ENCODE measurements at places on chromosomes 2 and 18.

DNA sequence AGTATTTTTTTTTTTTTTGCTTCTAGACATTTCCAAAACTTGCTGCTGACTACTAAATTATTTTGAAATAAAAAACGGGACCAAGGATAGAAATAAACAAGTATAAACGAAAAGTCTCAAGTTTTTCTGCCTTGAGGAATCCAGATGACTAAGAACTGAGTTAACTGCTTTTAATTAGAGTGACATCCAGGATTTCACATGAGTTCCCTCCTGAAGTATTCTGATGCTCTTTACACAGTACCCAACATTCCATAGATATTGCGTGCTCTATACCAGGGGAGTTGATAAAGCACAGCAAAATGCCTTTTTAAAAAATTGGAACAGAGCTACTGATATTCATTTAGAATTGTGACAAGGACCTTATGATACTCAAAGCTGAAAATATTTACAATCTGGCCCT is 618.0 kb downstream of the CCDC85A start:
- DNase-seq: no peak

- DNase-seq: no peak
These were observed 352.0 kb downstream of the THSD7B start for GRCh38 chr2:137117385-137117784.

- DNase-seq: no peak
These were observed 138.6 kb downstream of the NFATC1 start for GRCh38 chr18:79534356-79534755.

GRCh38 chr2:7997279-7997678 is 684.6 kb upstream of the ID2 start:
- DNase-seq: no peak

DNA sequence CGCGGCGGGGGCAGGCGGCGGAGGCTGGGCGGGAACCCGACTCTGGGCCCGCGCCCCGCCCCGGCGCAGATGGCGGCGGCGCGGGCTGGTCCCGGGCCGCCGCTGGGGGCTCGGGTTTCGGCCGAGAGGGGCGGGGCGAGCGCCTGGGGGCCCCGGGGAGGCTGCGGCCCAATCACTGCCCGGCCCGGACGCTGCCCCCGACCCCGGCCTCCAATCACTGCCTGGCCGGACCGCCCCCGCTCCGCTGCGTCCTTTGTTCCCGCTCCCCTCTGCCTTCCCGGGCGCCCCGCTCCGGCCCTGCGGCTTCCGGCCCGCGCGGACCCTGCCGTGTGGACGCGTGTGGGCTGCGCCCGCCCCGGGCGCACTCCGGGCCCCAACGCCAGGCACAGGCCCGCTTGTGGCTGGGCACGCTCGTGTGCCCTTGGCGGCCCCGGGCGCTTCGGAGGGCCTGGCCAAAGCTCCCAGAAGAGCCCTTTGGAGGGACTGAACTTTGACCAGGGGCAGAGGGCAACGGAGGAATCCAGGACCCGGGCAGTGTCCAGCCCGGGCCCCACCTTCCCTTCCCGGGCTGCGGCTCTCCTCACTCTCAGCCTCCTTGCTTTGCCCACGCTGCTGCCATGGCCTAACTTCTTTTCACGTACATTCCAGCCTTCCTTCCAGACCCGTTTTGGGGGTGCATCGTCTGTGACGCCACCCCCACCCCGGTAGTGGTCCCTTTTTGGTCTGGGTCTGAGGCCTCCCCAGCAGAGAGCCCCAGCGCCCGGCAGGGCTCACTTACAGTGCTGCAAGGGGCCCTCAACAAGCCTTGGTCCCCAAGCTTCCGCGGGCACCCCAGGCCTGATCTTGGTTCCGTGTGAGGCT is 27.1 kb upstream of the PTMA start:
- DNase-seq: no peak

- DNase-seq: no peak
These were observed 122.1 kb upstream of the STPG4 start for GRCh38 chr2:47277187-47277586.

GRCh38 chr18:1394966-1395365 is 490.3 kb downstream of the ADCYAP1 start:
- no peak for DNase-seq

DNA sequence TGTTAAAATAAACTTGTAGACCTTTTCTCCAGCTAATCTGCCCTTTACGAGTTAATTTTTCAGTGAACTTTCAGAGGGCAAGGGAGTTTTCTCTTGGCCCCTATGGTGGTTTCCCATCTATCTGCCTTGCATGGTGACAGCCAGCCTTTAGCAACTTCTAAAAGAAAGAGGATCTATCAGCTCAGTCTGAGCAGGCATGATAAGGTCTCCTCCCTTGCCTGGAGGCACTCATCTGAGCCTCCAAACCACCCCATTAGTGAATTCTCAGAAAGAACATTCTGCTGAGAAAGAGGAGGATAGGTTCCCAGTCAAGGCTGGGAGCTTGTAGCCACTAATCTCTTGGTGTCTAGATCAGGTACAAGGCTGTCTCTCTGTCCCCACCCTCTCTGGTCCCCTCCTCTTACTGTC is 10.7 kb upstream of the GYPC start:
- no peak for DNase-seq

DNA sequence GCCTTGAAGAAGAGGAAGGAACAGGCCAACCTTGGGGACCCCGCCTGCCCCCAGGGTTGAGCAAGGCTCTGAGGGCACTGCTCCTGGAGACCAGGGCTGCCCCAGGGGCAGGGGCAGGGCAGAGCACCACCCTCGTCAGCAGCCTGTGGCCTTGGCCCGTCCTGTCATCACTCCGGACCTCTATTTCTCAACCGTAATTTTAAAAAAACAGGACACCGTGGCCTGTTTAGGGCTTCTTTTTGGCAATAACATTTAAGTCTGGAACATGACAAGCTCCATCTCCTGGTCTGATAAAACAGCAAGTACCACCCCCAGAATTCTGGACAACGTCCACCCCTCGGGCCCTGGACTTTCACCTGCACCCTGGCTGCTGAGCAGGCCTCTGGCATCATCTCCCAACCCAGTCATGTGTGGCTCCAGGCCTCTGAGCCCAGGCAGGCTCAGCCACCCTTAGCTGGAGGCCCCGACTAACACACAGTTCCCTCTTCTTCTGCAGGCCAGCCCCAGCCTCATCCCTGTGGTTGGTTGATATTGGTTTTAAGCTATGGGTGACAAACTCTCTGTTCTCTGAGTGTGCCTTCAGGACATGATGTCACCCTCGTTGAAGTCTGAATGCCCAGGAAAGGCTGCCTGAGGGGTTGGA is 22.6 kb upstream of the ID2 start:
- no peak for DNase-seq

DNA sequence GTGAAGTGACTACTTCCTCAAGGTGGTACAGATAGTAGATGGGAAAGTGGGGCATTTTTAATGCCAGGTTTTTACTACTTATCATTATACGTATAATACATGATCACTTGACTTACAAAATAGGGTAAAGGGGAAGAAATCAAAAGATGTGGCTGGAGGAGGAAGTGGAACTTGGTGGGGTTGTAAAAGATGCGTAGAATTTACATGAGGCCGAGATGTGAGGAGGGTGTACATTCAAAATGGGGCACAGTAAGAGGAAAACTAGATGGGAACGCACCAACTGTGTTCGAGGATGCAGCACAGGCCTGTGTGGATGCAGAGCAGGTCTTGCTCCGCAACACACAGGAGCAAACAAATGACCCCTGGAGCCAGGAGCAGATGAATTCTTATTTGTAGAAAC is 403.3 kb downstream of the TXNL1 start:
- no peak for DNase-seq

- DNase-seq: no peak
These were observed 19.4 kb upstream of the ZBTB7C start for GRCh38 chr18:48428475-48429177.

DNA sequence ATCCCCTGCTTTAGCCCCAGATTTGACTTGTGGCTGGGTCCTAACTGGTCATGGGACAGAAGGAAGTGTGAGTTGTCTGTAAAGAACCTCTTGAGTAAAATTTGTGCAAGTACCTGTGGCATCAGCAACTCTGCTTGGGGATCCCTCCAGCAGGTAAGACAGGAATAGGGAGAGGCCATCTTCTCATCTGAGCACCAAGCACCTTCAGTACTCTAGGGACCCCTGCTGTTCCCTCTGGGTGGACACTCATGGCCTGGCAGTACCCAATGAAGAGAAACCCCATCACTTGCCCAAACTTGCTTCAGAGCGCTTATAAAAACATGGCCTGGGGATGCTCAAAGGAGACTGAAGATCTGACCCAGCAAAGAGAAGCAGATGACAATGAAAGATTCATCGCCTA is 297.8 kb downstream of the SP3 start:
- DNase-seq: no peak

GRCh38 chr2:237120916-237121315 is 35.2 kb downstream of the COPS8 start:
- DNase-seq: no peak

DNA sequence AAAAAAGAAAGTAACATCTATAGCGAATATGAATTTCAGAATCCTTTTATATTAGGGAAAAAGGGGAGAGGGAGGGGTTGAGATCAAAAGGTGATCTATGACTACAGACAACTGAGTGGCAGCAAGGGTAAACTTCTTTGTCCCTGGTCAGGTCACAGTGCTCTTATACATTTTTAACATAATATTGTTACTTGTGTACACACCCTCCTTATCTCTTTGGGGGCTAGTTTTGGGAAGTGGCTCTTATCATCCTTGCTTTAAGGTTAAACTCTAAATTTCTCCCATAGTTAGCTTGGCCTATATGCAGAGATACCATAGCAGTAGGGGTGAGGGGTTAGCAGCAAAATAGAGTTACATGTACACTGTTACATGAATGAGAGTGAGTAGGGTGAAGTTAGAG is 31.6 kb upstream of the ATG16L1 start:
- DNase-seq: no peak

GRCh38 chr2:74512744-74513604 is 1.3 kb upstream of the TLX2 start:
- DNase-seq: no peak

GRCh38 chr2:140122001-140122400 is 1341.8 kb upstream of the NXPH2 start:
- no peak for DNase-seq

GRCh38 chr2:142291969-142292368 is 161.2 kb upstream of the LRP1B start:
- no peak for DNase-seq

DNA sequence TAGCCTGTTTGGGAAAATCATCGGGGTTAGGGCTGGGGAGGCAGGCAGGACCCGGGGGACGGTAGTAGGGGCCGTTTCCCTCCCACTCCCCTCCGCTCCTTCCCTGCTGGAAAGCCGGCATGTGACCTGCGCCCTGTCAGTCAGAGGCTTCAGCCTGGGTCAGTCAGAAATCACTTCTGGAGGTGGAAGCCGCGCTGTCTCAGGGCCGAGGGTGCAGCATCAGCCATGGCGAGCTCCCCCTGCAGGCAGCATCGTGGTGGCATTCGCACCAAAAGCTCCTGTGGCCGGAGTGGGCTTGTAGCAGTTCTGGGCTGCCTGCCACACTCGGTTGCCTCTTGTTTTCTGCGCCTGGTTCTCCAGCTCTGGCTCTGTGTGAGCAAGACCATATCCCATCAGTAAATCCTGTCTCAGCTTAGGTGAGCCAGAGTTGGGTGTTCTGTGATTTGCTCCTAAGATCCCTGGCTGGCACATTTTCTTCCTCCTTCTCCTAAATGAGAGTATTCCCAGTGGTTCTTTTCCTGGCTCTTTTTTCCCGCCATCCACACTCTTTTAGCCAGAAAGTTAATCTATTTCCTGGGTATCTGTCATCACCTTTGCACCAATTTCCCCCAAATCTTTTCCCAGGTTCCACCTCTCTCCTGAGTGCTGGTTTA is 123.9 kb upstream of the CD302 start:
- peak; percentile 73 for DNase-seq

DNA sequence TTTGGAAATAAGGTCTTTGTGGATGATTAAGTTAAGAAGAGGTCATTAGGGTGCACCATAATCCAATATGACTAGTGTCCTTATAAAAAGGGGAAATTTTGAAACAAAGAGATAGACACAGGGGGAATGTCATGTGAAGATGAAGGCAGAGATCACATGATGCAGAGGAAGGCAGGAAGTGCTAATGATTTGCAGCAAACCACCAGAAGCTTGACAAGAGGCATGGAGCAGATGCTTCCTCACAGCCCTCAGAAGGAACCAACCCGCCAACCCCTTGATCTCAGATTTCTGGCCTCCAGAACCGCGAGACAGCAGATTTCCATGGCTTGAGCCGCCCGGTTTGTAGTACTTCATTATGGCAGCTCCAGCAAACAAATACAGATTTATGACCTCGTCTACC is 17.4 kb upstream of the SMARCAL1 start:
- no peak for DNase-seq

DNA sequence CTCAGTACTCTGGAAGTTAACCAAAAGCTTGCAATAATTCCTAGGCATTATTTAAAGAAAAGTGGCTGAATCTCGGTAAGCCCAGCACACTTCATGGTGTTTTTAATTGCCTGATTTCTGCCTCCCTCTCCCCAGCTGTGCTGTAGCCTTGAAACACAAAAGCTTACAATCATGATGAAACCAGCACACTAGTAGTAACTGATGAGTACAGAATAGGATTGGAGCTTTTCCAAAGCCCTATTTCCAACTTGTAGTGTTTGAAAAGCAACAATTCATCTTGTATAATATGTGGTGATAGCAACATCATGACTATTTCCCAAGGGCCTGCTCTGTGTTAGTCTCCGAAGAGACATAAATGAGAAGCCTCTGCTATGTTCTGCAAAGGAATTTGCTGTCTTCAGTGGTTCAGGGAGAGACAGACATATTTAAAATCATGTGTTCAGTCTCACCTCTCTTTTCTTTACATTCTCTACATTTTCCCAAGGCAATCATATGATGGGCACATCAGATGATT is 1015.0 kb downstream of the BCL11A start:
- DNase-seq: no peak

- DNase-seq: no peak
These were observed 195.5 kb downstream of the L3MBTL4 start for GRCh38 chr18:6219116-6219717.

DNA sequence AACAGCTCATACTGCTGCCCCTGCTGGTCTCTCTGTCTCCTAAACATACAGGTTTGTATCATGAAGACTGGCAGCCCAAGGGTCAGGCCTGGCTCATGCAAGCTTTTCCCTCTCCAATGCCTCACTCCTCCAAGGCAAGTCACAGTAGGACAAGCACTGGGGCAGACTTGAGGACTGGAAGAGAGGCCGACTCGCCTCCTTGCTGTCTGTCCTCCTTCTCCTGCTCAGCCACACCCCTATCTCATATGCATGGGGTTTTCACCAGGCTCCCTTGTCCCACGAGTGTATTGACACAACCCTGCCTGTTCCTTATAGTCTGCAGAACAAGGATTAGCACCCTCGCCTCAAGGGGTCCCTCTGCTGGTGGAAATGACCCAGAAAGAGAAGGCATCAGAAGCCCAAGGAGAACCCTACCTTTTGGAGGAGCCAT is 223.7 kb downstream of the SOX11 start:
- no peak for DNase-seq

DNA sequence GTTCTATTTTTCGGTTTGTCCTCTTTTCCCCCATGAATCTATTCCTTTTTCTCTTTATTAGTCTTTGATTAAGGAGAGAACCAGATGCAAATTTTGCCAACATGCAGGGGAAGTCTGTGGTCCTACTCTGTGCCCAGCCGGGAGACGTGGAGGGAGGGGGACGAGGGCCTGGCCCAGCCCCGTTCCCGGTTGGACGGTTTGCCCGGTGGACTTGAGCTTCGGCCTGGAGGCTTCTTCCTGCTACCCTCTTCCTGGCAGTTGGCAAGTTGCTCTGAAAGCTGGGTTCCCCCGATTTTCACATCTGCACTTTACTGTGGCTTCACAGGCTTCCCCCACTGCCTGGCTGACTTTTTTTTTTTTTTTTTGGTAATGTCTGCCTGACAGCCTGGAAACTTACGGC is 39.3 kb upstream of the GBX2 start:
- no peak for DNase-seq

- DNase-seq: no peak
These were observed 25.9 kb upstream of the ALLC start for GRCh38 chr2:3631851-3632659.

All from activated CD8-positive, alpha-beta memory T cell treated with anti-CD3 and anti-CD28 coated beads, Interleukin-2, amount 50 U/mL, for 4 hours (primary cell).